ENCODE measurements at places on chromosomes 7 and 10.
A peak's percentile ranks its signal among the peaks of the same experiment; 100 is the strongest.

GRCh38 chr10:118983263-118983662 is 46.3 kb upstream of the NANOS1 start:
- DNase-seq: no peak

- peak; percentile 61 for DNase-seq
Measured at GRCh38 chr10:4195213-4195612, 410.2 kb upstream of the KLF6 start.

GRCh38 chr7:156560075-156560474 is 80.5 kb upstream of the RNF32 start:
- no peak for DNase-seq

GRCh38 chr7:55134786-55135185 is 116.0 kb downstream of the EGFR start:
- no peak for DNase-seq

GRCh38 chr7:82044497-82045080 is 274.7 kb upstream of the HGF start:
- DNase-seq: peak; percentile 56

DNA sequence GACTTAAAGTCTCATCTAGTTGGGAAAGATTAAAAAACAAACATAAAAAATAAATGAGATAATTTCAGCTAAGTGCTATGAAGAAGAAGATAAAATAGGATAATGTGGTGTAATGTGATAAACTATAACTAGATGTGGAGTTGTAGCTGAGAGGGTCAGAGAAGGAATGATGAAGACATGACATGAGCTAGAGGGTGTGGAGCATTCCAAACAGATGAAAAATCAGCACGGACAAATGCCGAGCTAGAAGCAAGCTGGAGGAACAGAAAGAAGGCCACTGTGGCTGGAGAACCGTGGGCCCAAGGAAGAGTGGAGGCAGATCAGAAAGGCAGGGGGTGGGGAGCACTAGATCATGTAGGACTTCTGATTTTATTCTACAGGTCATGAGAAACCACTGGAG is 70.6 kb downstream of the CDK6 start:
- peak; percentile 89 for DNase-seq

- no peak for DNase-seq
Measured at GRCh38 chr10:95820363-95820762, 64.4 kb downstream of the ENTPD1 start.

DNA sequence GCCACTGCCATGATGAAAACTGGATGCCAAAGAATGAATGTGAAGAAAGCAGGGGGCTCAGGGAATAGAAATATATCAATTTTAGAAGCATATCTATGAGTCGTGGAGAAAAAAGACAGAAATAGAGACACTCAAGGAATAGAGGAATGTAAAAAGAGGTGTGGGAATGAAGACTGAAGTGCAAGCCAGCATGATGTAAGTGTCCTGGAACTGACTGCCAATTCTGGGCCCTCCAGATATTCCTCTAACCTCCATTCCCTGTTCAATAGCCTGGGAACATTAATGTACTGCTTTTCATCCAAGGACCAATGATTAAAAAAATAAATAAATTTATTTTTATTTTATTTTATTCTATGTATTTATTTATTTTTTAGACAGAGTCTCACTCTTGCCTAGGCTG is 40.6 kb downstream of the NEBL start:
- peak; percentile 2 for DNase-seq

DNA sequence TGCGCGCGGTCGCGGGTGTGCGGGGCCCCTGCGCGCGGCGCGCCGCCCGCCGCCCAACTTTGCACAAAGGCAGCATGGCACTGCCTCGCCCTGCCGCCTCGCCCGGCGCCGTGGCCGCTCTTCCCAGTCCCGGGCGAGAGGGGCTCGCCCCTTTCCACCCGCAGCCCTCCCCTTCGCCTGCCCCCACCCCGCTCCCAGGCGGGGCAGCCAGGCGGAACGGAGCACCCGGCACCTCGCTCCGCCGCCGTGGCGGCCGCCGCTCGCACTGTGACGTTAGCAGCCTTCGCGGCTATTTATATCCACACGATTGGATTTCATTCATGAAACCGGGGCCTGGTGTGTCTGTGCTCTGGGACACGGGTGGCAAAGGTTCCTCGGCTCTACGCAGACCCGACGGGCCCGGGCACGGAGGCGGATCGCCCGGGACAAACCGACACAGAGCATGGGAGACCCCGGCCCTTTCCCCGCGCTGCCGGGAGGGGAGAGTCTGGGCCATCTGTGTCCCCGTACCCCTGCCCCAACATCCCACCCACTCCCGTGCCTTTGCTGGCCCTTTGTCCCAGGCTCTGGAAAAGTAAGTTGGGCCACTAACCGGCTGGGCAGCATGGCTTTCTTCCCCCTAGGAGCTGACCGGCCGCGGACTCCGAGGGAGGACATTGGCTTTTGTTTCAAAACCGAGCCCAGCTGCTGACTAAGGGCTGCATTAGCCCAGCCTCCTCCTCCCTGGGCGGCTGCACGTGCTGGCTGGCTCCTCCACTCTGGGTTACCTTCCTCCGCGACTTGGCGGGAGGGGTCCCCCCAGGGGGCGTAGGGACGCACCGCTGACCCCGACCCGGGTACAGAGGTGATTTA is at the start of gene RHOBTB1:
RHOBTB1 (minus strand) TSS at position 128 of the 852 bp plus-strand sequence. CDS start 32,643 bp downstream, outside the sequence.
- DNase-seq: peak; percentile 90

DNA sequence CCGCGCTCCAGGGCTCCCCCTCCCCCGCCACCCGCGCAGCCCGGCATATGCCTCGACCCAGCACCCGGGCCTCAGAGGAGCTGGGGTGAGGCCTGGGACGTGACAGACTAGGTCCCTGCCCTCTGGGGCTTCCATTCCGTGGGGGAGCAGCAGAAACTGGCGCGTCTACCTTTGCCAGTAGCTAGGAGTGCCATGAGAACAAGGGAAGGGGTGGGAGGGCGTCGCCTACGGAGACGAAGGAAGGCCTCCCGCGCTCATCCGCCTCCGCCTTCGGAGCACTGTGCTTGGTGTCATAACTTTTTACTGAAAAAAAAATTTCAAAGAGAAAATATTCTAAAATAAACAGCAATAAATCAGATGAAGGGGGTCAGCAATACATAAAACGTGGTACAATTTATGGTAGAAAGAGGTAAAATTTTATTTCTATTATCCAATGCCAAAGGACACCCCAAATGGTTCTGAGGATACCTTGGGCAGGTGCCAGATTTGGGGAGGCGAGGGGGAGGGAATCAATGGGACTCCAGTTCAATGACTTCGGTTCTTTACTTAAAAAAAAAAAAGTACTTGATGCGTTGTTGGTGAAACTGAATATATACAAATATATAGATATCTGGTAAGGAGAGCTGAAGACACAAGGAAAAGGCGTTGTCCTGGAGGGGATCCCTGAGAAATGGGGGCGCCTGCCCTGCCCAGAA is 35.1 kb upstream of the GRID1 start:
- DNase-seq: no peak

DNA sequence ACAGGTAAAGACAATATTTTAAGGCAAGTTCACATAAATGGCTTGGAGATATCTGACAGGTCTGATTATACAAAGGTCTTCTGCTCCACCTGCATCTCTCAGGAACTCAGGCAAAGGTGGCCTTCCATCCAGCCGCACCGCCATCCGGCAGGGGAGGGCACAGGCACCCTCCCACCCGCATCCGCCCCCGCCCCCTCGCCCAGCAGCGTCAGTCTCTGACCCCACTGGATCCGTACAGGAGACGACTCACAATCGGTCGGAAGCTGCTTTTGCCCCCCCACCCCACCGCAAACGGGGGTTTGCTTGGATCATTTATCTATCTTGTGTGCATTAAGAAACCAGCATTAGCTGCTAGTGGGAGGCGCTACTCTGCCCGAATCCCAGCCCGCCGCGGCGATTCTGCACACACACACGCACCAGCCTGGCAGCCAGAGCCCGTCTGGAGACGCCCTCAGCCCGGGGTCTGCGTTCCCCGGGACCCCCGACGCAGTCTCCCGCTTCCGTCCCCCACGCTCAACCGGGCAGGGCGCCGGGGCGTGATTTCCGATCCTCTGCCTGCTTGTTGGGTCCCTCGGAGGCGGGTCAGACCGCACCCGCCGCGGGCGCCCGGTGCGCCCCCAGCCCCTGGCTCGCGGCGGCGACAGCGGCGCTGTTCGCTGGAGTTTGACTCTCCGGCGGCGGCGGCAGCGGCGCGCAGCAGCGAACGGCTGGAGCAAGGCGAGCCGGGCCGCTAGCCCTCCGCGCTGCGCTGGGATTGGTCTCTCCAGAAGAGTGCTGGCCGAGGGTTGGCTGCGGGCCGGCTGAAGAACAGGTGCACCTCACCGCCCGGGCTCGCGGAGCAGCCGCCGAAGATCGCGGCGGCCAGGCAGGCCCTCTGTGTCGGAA is 820 bp upstream of the NRG3 start:
- peak; percentile 30 for DNase-seq

DNA sequence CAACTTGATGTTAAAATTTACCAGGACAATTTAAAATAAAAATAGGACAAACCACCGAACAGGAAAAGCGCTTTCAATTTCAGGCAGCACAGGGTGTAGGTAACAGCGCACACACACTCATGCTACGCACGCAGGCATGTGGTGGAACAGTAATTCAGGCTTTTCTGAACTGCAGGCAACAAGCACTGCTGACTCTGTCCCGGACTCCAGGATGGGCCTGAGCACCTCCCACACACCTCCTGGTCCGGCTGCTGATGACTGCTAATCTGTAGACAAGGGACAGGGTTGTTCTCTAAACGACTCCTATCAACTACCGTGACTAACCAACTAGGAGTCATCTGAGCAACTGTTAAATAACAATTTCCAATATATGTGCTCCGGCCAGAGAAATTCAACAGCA is 192.6 kb upstream of the FRMD4A start:
- DNase-seq: no peak

DNA sequence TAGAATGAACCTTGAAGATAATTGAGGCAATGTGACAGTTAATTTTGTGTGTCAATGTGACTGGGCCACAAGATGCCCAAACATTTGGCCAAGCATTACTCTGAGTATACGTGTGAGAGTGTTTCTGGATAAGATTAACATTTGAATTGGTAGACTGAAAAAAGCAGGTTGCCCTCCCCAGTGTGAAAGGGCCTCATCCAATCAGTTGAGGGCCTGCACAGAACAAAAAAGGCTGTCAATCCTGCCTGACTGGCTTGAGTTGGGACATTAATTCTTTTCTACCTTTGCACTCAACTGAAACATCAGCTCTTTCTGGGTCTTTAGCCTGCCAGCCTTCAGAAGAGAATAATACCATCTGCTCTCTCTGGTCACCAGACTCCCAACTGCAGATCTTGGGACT is 56.6 kb upstream of the PDE1C start:
- DNase-seq: no peak

DNA sequence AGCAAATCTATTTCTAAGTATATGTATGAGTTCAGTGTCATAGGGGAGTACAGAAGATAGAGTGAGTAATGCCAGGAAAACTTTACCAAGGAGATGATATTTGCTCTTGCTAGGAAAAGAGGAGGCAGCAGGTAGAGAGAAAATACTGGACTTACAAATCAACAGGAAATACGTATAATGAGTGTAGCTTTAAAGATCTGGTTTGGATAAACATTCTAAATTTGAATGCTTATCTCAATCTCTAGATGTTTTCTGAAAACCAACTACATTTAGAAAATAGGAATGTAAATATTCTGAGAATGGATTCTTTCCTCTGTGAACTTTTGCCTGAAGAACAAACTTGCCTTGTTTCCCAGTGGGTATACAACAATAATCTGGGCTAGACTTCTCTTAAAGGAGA is 46.9 kb upstream of the GNAI1 start:
- no peak for DNase-seq

- no peak for DNase-seq
Measured at GRCh38 chr10:12572281-12572680, 222.9 kb downstream of the CAMK1D start.

DNA sequence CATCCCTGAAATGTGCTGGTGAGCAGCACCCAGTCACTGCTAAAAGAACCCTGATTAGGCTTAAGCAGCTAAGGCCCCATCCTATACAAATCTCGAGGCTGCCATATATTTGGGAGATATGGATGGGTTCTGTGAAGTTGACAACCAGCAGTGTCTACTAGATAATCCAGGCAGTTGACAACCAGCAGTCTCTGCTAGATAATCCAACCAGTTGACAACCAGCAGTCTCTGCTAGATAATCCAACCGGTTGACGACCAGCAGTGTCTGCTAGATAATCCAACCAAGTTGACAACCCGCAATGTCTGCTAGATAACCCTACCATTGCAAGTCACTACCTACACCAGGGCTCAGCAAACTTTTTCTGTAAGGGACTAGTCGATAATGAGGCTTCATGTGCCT is 58.3 kb upstream of the KDM7A start:
- no peak for DNase-seq

DNA sequence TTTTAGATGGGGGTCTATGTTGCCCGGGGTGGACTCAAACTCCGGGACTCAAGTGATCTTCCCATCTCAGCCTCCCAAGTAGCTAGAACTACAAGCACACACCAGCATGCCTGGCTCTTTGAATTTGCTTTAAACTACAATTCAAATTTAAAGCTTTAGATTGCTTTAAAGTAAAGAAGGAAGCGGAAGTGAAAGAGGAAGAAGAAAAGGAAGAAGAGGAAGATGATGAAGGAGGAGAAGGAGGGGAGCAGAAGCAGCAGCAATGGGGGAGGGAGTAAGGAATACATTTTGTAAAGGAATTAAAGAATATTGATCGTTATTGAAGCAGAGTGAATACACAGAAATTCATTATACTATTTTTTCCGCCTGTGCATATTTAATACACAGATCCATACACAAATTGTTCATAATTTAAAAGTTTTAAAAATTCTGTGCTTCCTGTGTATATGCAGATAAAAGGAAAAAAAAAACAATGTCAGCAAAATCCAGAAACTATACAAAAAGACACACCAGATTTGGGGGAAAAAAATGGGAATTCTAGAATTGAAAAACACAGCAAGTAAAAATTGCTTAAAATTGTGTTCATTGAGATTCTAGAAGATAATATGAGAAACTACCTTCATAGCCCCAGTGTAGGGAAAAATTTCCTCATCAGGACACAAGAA is 60.8 kb upstream of the KCNMA1 start:
- no peak for DNase-seq

DNA sequence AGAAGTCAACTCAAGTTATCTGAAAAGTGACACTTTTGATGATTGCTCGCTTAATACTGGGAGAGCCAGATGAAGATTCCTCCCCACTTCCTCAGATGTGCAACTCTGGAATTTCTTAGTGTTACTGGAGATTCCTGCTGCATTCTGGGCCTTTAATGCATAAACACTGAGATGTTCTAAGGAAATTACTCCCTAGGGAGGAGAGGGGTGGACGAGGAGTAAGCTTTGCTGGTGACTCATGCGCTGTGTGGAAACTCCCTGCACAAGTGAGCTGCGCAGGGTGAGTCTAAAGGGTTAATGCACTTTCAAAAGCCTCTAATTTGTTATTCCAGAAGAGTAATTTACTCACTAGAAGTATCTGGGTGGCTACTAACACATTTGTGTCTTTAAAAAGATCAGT is 46.3 kb downstream of the EGFR start:
- DNase-seq: peak; percentile 100

DNA sequence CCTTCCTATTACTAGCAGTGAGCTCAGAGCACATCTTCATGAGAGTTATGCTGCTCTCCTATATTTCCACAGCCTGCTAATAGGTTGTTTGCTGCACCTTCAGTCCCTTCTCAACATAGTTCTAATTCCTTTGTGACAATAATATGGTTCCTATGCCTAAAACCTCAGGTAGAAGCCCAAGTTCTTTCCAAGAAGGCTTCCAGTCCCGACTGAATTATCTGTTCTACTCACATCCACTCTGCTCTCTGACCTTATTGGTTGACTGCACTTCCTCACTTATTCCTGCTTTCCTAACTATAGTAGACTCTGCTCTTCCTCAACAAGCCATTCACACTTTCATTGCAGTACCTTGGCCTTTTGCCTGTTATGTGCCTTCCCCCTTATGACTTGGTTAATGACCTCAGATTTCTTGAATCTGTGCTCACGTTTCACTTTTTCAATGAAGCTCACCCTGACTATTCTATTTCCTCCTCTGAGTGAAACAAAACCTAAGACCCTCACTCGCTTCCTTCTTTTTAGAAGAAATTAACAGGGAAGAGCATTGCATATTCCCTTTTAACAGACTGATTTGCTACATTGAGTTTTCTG is 132.7 kb downstream of the MDFIC start:
- DNase-seq: no peak

Data from fibroblast of skin of right biceps (primary cell).